ENCODE measurements at places on chromosomes 3 and 15.

GRCh38 chr3:67739851-67740250 lies 85.4 kb upstream of the SUCLG2 start:
- no peak for DNase-seq

DNA sequence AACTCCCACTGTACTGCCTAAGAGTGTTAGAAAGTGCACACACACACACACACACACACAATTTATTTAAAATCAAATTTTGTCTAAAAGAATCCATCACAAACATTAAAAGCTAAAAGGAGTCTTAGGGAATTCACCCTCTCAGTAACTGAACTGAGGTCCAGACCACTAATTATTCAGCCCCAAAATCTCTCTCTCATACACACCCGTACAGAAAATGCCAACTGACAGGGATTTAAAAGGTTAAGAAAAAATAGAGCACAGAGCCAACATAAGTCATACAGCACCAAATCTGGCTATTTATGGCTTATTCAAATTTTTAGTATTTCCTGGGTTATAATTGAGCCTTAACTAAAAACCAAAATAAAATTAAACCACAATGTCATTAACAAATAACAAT lies 20.7 kb downstream of the GBE1 start:
- no peak for DNase-seq

GRCh38 chr15:75646944-75647364 lies 758 bp upstream of the SNX33 start:
- DNase-seq, result peak; percentile 56

- DNase-seq, result no peak
Observed at GRCh38 chr3:183553334-183554026, 2.0 kb downstream of the KLHL6 start.

DNA sequence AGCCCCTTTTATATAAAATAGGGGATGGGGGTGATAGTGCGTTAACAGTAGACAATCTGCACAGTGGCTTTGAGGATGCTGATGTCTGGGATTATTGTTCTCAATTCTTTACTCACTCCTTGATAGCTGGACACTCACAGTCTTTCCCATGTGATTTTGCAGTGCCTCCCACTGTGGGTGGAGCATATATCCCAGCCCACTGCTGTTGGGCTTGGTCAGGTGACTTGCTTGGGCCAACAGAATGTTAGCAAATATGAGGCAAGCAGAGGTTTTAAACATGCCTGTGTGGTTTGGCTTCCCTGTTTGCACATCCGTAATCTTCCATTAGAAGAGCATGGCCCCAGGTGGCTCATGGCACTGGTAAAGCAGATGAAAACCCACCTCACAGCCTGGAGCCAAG lies 46.5 kb downstream of the CPA3 start:
- no peak for DNase-seq

- no peak for DNase-seq
Observed at GRCh38 chr3:171954690-171955383, 84.5 kb upstream of the FNDC3B start.

GRCh38 chr3:124584245-124584551 lies 146.1 kb upstream of the UMPS start:
- DNase-seq, result no peak

- no peak for DNase-seq
Observed at GRCh38 chr3:54965746-54966145, 37.9 kb upstream of the LRTM1 start.

DNA sequence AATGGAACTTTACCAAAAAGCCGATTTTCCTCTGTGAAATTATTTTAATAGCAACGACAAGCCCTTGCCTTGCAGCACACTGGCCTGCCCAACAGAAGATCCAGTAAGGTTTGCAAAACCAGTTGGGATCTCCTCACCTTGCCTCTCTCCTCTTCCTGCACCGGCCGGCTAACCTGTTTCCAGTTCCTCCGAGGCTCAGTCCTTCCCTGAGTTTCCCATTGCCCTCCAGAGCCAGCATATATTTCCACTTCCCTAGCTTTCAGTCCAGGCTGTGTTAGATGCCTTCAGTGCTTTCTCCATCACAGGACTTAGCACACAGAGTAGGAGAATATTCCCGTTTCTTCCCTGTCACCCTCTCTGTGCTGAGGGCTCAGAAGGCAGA lies 60.3 kb downstream of the NOX5 start:
- peak; percentile 24 for DNase-seq

GRCh38 chr3:32175607-32176197 lies 62.8 kb upstream of the CMTM8 start:
- DNase-seq, result peak; percentile 38

- DNase-seq, result no peak
Observed at GRCh38 chr3:33317963-33318709, 40.9 kb downstream of the FBXL2 start.

GRCh38 chr15:66595931-66596545 lies 30.2 kb upstream of the LCTL start:
- no peak for DNase-seq

- no peak for DNase-seq
Observed at GRCh38 chr3:161576714-161577510, 80.3 kb downstream of the OTOL1 start.

DNA sequence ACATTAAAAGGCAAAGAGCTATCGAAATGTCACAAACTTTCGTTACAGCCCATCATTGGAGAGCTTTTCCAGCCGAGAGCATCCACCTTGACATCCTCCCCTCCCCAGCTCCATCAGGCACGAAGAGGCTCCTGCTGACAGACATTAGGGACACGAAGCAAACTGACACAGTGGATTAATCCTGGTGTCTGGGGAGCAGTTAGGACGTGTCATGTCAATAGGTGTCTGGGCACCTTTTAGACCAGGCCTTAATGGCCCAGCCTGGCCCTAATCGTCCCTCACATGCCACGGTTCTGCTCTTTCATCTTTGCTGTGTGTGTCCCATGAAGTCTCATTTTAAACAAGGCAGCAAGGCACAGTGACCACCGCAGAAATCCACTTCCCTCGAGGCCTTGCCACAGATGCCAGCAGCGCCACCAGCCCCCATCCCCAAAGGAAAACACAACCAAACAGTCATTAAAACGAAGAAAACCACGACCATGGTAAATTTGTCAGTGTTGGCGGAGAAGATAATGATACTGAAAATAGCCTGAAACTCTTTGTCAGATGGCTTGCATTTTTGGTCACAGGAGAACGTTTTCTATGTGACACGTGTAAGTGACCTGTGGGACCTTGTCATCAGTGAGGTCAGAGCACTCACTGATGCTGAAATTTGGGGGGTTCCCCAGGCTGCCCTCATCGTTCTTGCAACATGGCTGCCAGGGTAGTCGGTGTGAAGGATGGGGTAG lies 16.3 kb upstream of the PCSK6 start:
- no peak for DNase-seq

- DNase-seq, result no peak
Observed at GRCh38 chr15:43186003-43186353, 775 bp downstream of the CCNDBP1 start.

DNA sequence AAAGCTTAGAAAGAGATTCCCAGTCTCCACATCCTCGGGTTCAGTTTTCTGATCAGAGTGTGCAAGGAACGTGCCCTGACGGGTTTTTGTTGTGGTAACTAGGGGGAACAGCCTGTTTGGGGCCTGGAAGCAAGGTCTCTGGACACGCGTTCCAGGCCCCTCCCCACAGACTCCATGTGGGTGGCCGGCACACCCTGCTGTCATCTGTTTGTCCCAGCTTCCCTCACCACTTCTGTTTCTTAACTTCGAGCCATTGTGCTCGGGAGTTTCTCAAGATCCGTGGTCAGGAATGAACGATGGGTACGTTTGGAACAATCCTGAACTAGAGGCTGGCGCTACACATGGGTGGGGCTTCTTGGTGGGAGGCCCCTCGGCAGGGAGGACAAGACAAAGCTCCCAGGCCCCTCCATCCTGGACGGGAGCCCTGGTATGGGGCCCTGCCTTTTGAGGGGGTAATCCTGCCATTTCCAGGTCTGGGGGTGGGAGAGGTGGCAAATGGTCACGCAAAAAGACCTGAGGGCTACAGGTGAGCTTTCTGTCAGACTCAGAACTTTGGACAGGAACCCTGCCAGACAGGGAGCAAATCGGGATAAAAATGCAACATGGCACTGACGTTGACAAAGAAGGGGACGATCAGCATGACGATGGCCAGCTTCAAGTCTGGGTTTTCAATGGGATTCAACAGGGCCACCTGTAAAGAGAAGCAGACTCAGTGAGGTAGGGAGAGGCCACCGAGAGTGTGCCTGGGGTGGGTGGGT lies 8.5 kb upstream of the MUSTN1 start:
- DNase-seq, result no peak

GRCh38 chr3:189740156-189740555 lies 109.0 kb downstream of the TP63 start:
- DNase-seq, result no peak

GRCh38 chr3:54137311-54137710 lies 15.0 kb downstream of the CACNA2D3 start:
- no peak for DNase-seq

DNA sequence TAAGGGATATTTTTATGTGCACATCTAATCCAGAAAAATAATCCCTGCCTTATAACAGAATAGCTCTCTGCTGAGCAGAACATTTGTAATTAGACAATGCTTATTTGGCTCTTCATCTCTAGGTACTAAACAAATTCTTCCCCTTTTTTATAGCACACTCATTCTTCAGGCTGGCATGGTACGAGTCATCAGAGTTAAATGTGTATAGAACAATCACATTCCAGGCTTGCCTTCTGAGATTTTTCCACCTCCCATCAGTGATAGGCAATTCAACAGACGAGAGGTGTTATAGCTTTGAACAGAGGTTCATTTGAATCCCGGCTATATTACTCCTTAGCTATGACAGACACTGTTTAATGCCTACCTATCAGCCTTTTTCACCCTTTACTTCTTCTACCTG lies 21.4 kb upstream of the SPPL2A start:
- no peak for DNase-seq

- DNase-seq, result no peak
Observed at GRCh38 chr3:22608093-22608492, 595.0 kb upstream of the UBE2E2 start.

DNA sequence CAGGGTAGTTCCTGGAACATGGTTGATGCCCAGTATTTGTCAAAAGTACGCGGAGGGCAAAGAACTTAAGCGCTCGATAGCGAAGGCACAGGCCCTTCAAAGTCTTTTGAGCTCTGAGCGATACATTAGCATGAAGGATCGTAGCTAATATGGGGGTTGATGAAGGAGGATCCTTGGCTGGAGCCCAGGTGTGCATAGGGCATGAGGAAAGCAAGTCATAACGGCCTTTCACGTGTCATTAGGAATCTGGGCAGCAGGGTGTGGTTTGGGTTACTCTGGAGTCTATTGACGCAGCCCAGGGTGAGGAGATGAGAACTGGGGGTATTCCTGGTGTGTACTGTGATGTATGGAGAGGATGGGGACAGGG lies 31.7 kb downstream of the SPINK8 start:
- peak; percentile 17 for DNase-seq

- no peak for DNase-seq
Observed at GRCh38 chr3:146152834-146153233, 8.2 kb downstream of the PLOD2 start.

DNA sequence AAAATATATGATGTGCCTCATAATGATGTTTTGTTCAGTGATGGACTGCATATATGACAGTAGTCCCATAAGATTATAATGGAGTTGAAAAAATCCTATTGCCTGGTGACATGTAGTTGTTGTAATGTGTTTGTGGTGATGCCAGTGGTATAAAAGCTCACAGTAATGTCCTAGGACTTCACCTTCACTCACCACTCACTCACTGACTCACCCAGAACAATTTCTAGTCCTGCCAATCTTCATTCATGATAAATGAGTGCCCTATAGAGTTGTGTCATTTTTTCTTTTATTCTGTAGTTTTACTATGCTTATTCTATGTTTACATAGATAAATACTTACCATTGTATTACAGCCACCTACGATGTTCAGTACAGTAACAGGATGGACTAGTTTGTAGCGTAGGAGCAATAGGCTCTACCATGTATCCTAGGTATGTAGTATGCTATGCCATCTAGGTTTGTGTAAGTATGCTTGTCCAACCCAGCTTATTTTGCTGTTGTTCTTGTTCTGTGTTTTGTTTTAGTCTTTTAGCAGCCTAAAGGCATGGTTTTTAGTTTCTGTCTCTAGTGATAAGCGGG lies 88.5 kb upstream of the LRRFIP2 start:
- no peak for DNase-seq

DNA sequence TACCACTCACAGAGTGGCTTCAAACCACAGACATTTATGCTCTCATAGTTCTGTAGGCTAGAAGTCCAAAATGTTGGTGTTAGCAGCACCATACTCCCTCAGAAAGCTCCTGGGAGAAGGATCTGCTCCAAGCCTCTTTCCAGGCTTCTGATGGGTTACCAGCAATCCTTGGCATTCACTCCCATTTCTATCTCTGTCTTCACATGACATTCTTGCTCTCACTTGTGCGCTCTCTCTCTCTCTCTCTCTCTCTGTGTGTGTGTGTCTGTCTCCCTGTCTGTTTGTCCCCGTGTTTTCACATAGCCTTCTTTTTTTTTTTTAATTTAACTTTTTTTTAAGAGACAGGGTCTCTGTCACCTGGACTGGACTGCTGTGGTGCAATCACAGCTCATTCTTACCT lies 26.3 kb downstream of the CDAN1 start:
- no peak for DNase-seq

DNA sequence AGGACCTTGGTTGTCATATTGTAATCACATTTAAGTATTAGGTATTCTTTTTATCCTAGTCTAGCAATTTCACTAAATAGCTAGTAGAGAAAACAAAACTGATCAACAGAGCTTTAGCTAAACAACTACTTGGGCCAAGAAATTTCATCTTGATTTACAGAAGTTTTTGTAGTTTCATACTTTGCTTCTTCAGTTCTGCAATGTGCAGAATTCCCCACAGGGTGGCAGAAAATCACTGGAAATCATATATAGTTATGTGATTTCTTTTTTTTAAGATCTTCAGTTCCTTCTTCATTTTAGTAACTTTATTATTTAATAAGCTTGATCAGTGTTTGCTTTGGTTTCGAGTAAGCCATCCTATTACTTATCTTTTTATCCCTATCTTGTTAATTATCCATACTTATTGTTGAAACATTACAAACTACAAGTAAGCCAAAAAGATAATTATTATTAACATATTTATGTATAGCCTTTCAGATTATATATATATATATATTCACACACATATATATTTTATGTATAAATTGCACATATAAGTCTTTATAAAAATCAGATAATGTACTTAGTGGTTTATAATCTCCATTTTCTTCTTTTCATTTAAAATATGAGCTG lies 2.2 kb upstream of the BNIP2 start:
- no peak for DNase-seq

DNA sequence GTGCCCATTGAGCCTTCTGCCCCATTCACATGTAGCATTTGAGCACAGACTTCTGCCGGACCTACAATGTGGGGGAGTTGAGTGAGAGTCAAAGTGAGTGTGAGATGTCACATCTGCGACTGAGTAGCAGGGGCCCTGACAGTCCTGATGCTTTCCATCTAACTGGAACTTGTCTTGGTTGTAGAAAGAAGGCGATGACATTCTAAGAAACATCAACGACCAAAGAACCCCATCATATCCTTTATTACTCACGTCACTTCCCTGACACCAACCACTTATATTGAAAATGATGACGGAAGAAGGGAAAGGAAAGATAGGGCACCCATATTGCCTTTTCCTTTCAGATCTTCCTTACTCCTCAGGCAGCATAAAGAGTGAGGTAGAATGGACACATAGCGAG lies 30.5 kb downstream of the SMAD3 start:
- DNase-seq, result no peak

GRCh38 chr15:19984101-19984500 lies 557.5 kb downstream of the GOLGA6L6 start:
- no peak for DNase-seq
